ENCODE measurements at places on chromosomes 12 and 14. TPM values are rescaled to one million over a fixed set of nuclear protein-coding genes. Genes with fewer than 3 reads are reported as not detected.

SDSL gene
- 12.4 TPM for total RNA-seq

NGDN gene
- total RNA-seq, result 51.9 TPM

RTL1 gene
- total RNA-seq, result not detected

LLPH gene
- 6.7 TPM for total RNA-seq

P2RX2 gene
- not detected for total RNA-seq

DNA sequence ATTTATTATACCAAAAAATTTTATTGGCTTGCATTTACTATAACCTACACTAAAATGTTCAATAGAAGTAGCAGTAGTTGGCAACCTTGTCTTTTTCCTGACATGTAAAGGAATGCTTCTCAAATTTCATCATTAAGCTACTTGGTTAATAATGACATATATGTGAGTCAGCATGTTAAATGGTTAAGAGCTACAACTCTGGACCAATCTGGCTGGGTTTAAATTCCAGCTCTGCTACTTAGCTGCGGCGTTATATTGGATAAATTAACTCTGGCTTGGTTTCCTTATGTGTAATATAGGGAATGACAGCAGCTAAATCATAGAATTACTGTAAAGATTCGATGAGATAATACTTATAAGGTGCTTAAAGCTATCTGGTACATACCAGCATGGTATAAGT, 53.7 kb upstream of the OTOGL start:
- peak; percentile 90 for DNase-seq

GRCh38 chr12:8026291-8026900, 6.1 kb upstream of the FOXJ2 start:
- DNase-seq, result peak; percentile 99

- peak; percentile 7 for DNase-seq
Measured at GRCh38 chr14:95018821-95019220, 138.5 kb downstream of the DICER1 start.

DNA sequence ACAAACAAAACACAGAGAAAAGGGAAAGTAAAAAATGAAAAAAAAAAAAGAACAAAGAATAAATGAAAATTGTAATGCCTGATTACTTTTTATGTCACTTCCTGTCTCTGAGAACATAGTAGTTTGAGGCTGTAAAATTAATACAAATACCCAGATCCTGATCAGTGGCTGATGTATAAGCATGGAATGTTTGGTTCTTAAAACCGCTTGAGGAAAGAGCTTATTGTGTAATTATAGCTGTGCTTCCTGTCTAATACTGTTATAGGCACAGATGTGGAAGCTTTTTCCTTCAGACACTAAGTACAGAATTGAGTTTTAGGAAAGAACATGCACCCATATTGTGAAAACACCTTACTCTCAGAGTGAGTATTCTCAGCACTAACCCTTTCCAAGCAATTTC, 86.9 kb downstream of the AVPR1A start:
- DNase-seq, result peak; percentile 14

DNA sequence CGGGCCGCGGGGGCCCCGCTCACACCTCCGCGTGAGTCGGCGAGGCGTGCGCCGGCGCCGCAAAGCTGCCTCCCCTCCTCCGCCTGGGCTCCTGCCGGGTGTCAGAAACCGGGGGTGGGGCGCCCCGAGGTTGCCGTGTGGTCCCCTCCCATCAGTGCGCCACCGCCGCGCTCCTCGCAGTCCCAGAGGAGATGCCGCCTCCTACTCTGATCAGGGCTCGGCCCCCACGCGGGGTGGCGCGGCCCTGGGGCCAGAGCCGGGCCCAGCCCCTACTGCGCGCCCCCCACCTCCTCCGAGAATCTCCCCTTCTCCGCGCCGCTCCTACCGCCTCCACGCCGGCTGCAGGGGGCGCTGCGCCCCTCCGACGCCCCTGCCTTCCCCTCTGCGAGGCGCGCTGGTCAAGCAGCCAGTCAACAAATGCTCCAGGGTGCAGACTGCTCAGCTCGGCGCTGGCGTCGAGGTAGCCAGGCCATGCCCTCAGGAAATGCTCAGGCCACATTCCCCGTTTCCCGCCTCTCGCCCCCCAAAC, 467 bp upstream of the JAG2 start:
- DNase-seq, result no peak

GRCh38 chr12:124720681-124721500, 142.8 kb downstream of the SCARB1 start:
- DNase-seq, result peak; percentile 27

DNA sequence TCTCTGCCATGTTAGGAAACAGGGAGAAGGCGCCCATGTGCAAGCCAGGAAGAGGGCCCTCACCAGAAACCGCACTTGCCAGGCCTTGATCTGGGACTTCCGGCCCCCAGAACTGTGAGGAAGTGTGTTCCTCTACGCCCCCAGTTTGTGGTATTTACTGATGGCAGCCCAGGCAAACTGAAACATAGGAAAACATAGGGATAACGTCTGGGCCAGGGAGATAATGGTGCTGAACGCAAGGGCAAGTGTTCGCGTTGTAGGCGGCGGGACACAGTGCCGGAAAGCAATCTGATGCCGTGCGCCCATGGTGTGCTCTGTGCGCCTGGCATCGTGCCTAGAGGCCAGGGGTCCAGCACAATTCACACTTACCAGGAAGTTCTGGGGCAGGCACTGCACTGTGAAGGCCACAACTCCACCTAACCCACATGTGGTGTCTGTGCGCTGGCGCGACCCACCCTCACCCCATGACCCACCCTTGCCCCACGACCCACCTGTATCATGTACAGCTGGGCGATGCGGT, 53.6 kb downstream of the ARL6IP4 start:
- no peak for DNase-seq

DNA sequence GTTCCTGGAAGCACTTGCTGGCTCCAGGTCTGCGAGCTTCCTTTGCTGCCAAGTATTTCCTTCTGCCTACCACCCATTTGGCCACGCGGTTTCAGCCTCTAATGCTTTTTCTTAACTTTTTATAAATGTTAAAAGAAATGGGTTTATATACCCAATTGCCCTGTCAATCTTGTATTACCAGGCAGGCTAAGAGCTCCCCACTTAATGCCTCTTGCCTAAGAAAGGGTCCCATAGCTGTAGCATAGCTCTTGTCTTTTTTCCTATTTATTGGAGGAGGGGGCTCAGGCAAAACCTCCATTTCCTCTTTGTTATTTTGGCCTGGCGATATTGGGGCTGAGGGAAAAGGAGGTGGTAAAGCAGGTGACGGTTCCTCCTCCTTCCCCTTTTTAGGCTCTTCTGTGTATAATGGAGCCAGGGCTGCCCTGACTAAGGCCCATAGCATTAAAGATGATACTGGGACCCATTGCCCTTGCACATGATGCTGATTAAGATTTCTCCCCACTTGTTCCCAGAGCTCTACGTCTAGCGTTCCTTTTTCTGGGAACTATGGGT, 21.6 kb upstream of the BLTP3B start:
- no peak for DNase-seq

GRCh38 chr14:83744891-83745290, 1785.1 kb upstream of the FLRT2 start:
- DNase-seq, result no peak

DNA sequence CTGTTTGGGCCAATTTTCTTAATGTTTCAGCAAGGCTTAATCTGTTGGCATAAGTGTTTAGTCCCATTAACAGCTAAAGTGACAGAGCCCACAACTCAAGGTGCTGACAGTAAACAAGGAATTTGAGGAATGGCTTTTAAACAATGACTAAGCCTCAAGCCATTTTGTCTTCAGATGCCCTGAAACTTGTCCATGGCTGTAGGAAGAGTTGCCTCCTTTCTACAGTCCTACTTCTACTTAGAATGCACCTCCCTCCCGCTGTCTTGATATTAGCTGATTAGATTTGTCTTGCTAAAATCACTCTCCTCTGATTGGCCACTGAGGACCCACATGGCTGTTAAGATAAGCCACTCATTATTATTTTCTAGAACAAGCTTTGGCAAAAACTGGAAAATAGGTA, 188.4 kb upstream of the OTX2 start:
- no peak for DNase-seq

Measured in fibroblast of lung (primary cell).